Stimulated activated CD4-positive, alpha-beta T cell treated with anti-CD3 and anti-CD28 coated beads, Interleukin-2, amount 100 ng/mL, for 24 hours (primary cell): ENCODE measurements at places on chromosomes 6 and 20.
A peak's percentile ranks its signal among the peaks of the same experiment; 100 is the strongest.

GRCh38 chr6:118283766-118284165 is 264.3 kb upstream of the PLN start:
- DNase-seq: peak; percentile 43

- no peak for DNase-seq
Measured at GRCh38 chr6:125361868-125362267, 60.1 kb upstream of the HDDC2 start.

DNA sequence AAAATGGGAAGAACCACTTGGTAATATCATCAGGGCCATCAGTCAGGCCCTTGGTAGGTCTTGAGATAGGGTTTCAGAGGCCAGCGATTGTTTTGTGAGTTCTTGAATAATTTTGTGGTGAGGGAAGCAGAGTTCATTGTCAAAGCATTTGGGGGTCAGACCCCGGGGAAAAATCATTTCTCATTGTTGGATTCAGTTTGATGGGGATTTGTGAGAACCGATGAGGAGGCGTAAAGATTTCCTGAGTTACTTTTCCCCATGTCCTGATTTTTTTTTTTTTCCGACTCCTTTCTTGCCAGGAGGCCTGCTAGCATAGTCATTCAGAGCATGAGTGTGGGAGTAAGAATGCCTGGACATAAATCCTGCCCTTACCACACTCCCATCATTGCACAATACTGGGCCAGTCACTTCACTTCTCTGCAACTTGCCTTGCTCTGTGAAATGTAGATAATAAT is 60.3 kb downstream of the TSHZ2 start:
- no peak for DNase-seq

GRCh38 chr6:56984361-56984760 is 29.5 kb downstream of the BEND6 start:
- no peak for DNase-seq

DNA sequence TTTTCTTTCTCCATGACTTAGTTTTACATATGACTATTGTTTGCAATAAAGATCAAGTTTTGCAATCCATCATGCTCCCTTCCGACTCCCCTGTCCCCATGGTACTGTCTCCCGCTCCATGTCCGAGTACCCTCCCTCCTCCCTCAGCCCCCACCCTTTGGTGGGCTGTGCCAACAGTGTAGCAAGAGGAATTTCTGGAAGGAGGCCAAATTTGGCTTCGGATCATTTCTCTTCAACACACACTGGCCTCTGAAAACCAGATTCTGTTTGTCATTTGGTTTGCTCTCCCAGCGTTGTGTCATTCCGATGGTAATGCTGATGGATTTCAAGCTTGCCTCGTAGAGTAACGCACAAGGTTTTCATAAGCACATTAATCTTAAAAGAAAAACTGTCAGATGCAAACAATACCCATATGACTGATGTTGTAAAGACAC is 22.9 kb upstream of the PAX1 start:
- DNase-seq: no peak

GRCh38 chr6:157656437-157656997 is 166.5 kb upstream of the SNX9 start:
- no peak for DNase-seq

- no peak for DNase-seq
Measured at GRCh38 chr6:741410-742339, 48.7 kb upstream of the EXOC2 start.

- DNase-seq: no peak
Measured at GRCh38 chr6:118724211-118724610, 72.8 kb upstream of the CEP85L start.

DNA sequence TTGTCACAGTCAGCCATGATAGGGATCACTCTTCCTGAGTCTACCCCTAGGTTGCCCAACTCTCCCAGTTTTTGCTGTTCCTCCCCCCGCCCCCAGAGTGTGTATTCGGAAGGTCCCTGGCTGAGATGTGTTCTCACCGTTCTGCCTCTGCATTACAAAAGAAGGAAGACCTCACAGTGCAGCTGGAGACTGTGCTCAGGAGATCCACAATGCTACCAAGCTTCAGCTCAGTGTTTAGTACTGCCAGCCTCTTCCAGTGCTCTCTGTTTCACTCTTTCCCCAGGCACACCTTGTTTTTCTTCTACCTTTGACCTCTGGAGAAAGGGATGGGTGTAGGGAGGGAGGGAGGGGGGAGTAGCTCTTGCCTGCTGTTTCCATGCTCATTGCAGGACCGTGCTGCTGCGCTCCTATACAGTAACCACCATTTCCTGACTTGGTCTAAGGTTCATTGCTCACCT is 13.4 kb upstream of the MOCS1 start:
- no peak for DNase-seq

DNA sequence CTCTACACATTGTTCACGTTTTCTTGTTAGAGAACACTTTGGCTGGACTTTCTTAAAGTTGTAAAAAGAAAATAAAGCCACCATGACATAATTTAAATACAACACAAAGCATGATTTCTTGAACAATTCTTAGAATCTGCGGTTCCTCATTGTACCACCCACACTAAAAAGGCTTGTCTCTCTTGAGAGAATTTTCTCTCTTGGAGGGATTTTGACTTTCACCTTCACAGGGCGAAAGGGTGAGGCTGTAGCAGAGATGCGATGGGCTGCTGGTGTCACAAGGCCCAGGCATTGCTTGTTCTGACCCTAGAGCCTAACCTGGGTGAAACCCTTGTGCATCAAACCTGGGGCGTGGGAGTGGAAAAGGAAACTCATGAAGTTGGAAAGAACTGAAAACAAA is 122.7 kb upstream of the RIPOR2 start:
- DNase-seq: no peak

- no peak for DNase-seq
Measured at GRCh38 chr6:108581237-108581931, 20.7 kb downstream of the FOXO3 start.

DNA sequence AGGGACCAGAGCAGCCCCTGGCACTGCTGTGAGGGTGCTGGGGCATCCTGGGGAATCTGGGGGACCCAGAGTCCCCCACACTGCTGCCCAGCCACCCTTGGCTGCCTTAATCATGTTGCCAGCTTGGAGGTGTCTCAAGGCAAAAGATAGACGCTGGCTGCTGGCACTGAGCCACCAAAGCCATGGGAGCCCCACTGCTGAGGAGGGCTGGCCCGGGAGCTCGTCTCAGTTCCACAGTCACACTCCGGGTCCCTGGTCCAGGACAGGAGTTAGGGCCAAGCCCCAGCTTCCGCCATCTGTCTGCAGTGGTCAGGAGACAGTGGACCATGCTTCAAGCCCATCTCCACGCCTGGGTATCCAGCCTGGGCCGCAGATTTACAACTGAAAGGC is 41.0 kb upstream of the HMGA1 start:
- DNase-seq: no peak

GRCh38 chr6:106363401-106364138 is 3.1 kb downstream of the CRYBG1 start:
- DNase-seq: no peak

GRCh38 chr20:58746620-58747019 is 54.0 kb downstream of the NPEPL1 start:
- DNase-seq: no peak

DNA sequence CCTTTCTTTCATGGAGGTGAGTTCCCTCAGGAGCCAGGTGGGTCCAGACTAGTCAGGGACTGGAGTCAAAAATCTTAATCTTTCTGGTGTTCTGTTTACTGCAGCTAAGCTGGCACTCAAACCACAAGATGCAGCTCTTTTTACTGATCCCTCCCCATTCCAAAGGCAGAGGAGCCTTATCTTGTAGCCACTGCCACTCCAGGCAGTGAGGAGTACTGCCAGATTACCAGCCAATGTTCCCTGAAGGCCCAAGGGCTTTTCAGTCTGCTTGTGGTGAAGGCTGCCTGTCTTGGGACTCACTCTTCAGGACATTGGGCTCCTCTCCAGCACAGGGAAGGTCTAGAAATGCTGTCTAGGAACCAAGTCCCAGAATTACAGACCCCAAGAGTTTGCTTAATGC is 490.4 kb upstream of the ADGRB3 start:
- no peak for DNase-seq

GRCh38 chr6:143882401-143882930 is 18.2 kb downstream of the ZC2HC1B start:
- no peak for DNase-seq

DNA sequence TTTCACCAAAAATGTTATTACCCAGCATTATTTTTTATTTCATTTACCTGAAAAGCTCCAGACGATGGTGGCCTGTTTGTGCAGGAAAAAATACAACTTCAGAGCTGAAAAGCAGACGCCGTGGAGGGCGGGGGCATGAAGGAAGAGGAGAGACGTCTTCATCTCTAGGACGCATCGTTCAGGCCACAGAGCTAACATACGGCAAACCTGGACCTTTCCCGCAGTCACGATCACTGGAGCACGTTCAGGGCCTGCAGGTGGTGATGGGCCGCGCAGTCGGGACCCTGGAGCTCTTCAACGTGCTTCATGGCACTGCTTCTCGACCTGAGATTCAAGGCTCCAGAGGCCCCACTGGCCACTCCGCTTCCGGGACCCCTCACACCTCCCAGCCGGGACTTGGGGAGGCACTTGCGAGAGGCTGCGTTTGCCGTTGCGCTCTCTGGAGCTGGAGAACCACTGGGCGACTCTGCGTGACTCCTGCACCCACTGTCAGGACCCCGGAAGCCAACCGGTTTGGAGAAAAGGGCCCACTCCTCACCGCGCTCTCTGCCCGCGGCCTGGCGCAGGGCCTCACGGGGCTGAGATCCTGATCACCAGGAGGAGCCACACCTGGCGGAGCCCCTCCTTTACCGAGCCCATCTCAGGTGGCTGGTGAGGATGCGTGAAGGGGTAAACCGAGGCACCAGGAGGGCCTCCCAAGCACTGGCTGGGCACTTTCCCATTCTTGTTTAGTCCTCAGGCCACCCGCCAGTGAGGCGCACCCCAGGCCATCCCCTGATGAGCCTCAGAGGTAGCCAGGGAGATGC is 164.4 kb upstream of the AFDN start:
- no peak for DNase-seq

GRCh38 chr6:136502786-136503185 is 47.4 kb downstream of the MAP7 start:
- DNase-seq: no peak

GRCh38 chr20:41408156-41408794 is 41.7 kb upstream of the EMILIN3 start:
- no peak for DNase-seq

DNA sequence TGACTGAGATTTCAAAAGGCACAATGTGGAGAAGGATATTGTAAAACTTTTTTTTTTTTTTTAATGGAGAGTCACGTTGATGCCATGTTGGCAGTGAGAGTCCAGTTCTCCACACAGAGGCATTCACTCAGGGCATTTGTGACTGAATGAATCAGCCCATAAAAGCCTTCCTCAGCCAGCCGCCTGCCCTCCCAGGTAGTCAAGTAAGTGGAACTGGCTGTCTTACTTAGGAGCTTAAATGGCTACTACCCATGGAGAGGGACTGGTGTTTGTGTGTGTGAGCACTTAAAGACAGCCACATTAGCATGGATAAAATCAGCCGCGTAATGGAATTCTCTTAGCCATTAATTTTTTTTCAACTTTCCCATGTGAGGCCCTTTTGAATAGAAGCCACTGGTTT is 12.6 kb downstream of the AAR2 start:
- no peak for DNase-seq

DNA sequence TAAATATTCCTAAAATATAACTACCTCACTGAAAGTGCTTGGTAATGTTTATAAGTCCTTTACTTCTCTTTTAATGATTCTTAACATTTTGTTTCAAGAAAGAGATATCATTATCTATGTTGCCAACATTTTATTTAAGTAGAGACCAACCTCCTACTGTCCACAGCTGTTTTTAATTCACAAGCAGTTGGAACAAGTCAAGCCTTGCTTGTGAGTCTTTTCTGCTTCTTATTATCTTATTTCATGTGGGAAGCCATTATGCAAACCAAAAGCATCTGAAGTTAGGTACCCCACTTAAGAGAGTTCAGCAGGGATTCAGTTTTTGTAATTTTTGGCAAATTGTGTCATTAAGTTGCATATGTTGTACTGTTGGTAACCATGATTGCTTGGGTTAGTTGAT is 1714.5 kb downstream of the GRIK2 start:
- DNase-seq: no peak

GRCh38 chr20:45910670-45911485 is 1.1 kb downstream of the PLTP start:
- DNase-seq: peak; percentile 97

DNA sequence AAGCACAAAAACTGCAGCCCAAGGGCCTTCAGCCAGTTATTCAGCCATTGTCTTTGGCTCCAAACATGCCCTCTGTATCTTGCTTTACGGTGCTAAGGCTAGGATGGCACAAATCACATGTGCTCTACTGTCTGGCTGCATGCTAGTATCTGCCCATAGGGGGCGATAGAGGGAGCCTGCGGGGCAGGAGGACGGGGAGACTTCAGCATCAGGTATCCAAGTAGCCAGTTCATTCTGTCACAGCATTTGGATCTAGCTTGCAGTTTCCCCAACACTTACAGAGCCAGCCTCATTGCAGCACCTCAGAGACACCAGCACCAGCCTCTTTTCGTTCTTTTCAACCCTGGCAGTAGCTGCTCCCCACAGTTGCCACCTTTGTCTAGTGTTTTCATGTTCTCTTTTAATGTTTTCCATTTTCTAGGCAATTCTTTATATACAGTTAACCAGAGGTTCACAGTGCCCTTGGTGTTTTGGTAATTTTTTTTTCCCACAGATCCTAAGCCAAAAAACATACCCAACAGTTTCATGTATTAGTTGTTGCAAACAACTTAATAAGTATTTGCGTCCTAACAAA is 705.9 kb downstream of the PTPRT start:
- DNase-seq: peak; percentile 12

DNA sequence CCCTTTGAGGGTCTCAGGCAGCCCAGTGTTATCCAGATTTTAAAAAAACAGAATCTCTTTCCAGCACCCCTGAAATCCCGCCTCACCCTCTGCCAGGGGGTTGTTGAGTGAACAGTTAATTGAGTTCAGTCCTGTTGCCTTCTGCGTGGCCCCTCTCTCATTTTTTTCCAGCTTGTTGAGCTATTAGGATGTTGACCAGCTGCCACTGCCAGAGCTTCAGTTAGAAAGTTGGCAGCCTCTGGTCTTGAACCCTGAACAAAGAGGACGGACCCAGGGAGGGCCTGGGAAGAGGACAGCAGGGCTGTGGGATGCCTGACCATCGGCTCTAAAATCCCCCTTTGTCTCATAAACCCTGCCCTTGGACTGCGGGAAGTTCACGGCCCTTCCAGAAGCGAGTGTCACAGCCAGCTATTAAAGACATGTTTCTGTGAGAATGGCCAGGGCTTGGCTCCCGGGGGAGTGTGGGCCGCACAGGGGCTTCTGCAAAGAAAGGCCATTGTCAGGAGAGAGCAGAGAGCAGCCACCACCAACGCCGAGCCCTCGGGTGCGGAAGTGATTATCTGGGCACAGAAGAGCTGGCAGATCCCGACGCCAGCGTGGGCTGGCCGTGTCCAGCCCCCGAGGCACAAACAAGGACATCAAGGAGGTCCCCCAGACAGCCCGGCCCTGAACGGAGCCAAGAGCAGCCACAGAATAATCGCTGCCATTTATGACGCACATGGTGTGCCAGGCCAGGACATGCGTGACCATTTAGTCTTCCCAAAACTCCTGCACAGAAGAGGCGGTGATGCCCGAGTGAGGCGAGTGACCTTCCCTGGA is 189.0 kb downstream of the ANKRD60 start:
- DNase-seq: no peak

DNA sequence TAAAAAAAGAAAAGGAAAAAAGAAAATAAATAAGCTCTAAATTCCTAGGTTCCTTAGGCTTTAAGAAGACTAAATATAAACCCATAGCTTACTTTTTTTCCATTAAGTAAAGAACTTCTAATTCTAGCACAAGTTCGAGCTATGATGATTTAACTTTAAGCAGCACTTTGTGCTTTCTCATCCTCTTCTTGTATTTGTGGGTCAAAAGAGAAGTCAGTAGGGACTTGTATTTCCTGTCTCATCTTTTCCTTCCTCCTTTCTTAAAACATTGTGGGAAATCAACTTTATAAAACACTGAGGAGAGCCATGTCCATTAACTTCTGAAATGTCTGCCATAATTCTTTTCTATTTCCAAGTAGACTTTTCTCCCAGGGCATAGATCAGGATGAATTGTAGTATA is 637.7 kb upstream of the CITED2 start:
- no peak for DNase-seq
